Fibroblast of villous mesenchyme (primary cell): ENCODE measurements at places on chromosomes 4 and X. TPM values are rescaled to one million over a fixed set of nuclear protein-coding genes. Genes with fewer than 3 reads are reported as not detected.

The TRIM60 gene
- under 0.01 and 0.32 TPM in 2 replicates for total RNA-seq

The PAK3 gene
- 0.97 and 2.2 TPM in 2 replicates for total RNA-seq

The RNF212 gene
- 2.9 and 3.0 TPM in 2 replicates for total RNA-seq

The LANCL3 gene
- total RNA-seq: 0.32 and 0.43 TPM in 2 replicates

DNA sequence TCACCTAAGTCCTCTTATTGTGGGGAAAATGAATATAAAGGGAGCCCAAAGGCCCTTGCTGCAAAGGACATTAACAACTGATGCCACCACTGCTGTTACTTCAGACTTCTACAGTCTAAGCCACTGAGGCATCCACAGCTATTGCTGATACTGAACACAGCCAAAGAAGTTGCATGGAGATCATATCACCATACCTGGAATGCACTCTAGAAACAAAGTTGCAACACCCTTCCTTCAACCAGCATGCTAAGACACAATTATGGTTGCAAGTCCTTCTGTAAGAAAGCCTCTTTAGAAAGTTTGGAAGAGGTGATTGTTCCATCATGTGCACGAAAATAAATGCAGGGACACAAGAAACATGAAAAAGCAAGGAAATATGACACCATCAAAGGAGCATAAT is 105.7 kb upstream of the SH3RF1 start:
- DNase-seq: no peak

- peak; percentile 3 for DNase-seq
Measured at GRCh38 chr4:163251204-163251603, 81.2 kb downstream of the NPY1R start.

GRCh38 chr4:186935901-186936300 is 212.2 kb upstream of the FAT1 start:
- DNase-seq: peak; percentile 10

- no peak for DNase-seq
Measured at GRCh38 chr4:3673716-3674478, 92.3 kb upstream of the ADRA2C start.
